Fibroblast of skin of abdomen (primary cell): ENCODE measurements at places on chromosomes 16 and 17.
A peak's percentile ranks its signal among the peaks of the same experiment; 100 is the strongest.

DNA sequence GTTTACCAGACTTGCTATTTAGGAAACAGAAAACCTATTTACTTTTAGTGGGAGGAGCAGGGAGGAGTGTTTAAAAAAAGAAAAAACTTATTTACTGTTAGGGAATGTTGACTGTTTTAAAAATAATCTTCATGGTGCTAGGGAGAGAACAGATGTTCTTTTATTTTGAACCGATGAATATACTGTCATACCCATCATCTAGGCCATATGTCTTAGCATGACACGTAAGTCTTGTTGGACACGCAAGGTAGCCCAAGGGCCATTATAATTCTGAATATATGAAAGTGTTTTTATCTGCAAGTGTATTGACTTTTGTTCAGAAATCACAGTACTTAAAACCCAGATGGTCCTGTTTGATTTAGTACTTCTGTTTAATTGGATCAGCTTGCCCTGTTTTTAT lies 11.6 kb downstream of the WIPF2 start:
- DNase-seq: no peak

DNA sequence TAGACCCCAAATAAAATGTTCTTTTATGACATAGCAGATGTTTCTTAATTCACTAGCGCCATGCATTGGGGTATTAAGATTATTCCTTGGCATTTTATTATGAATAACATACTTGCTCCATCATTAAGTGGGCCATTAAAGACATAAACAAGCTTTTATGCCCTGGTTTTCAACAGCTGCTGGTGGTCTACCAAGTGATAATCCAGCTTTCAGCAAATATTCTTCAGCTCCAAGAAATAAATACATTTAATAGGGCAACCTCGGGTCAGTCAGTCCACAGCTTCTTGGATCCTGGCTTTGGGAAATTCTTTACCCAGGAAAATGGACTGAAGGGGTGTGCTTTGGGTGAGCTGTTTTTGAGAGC lies 217.3 kb upstream of the IRX3 start:
- DNase-seq: peak; percentile 12

DNA sequence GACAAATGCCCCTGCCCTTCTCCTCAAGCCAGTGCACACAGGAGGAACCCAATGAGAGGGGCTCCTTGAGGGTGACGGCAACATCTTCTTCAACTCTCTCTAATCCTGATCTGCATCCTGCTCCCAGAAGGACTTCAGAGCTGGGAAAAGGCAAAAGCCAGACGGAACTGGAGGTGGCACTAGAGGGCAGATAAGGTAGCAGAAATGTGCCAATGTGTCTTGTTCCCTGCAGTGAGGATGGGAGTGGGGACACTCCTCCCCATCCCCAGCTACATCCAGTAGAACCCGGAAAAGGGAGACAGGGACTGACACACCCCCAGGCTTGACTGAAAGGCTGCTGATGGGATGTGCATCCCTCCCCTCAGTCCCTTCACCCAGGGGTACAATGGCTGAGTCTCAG lies 28.5 kb downstream of the SRCIN1 start:
- DNase-seq: no peak

DNA sequence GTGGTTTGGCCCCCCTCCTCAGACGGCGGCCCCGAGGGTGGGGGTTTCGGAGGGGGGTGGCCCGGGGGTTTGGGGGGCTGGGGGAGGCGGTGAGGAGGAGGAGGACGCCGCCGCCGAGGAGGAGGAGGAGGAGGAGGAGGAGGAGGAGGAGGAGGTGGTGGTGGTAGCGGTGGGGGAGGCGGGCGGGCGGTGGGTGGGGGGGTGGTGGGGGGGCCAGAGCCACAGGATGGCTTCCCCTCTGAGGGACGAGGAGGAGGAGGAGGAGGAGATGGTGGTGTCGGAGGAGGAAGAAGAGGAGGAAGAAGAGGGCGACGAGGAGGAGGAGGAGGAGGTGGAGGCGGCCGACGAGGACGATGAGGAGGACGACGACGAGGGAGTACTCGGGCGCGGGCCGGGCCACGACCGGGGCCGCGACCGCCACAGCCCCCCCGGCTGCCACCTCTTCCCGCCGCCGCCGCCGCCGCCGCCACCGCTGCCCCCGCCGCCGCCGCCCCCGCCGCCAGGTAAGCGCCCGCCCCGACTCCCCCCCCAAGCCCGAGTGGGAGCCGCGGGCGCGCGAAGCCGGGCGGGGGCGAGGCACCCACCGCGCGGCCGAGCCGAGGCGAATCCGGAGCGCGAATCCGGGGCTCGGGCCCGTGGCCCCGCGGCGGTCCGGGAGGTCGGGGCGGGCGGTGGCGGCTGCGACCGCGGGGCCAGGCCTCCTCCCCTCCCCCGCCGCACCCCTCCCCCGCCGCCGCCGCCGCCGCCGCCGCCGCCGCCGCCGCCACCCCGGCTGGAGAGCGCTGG lies 3.8 kb upstream of the CHD3 start:
- peak; percentile 33 for DNase-seq

DNA sequence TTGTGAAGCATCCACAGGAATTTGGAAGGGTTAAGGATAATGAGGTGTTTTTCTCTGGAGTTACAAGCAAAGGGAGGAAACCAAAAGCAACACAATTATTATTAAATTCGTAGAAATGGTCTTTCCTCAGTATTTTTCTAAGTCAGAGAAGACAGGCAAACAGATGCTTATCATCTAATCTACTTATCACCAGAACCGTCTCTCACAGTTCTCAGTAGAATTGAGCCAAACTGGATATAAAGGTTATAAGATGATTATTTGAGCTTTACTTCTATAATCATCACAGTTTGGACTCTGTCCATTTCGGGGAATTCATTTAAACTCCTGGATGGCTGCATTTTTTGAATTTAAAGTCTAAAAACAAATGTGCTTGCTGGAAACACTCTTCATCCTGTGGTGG lies 245.0 kb downstream of the KCNJ2 start:
- no peak for DNase-seq

DNA sequence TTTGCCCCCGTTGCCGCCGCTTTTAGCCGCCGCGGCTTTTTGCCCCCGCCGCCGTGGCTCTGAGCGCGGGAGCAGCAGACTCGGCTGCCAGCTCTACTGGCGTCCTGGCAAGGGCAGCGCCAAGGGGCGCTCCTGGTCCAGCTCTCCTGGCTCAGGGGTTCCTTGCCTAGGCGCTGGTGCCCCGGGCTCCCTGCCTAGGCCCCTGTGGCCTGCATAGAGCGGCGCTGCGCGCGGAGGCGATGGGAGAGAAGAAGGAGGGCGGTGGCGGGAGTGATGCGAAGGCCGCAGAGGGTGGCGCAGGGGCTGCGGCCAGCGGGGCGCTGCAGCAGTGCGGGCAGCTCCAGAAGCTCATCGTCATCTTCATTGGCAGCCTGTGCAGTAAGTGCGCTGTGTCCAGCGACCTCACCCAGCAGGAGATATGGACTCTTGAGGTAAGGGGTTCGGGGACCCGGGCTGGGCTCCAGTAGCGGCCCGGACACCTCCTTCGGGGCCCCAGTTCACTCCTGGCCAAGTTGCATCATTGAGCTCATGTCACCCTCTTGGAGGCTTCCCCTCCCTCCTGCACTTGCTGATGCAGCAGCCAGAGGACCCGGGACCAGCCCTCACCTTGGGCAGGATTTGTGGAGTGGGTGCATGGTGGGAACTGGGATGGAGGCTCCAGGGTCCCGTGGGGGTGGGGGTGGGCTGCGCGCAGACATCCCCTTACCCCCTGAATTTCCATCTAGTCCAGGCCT lies 1344.4 kb downstream of the TP53TG3F start:
- DNase-seq: no peak

DNA sequence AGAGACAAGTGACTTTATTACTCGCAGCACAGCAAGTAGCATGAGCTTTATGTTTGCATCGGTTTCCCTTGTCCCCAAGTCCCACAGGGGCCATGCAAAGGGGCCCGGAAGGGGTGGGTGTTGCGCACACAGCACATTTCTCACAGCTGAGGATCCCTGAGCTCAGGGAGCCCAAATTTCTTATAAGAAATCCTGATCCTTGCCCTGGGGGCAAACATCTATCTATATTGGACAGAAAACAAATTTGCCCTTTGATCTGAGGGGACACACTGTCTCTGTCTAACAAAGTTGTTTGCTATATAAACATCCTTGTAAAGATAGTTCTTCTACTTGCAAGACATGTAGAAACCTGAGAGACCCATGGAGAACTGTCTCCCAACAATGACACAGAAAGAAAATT lies 35.7 kb upstream of the MEAK7 start:
- DNase-seq: no peak

DNA sequence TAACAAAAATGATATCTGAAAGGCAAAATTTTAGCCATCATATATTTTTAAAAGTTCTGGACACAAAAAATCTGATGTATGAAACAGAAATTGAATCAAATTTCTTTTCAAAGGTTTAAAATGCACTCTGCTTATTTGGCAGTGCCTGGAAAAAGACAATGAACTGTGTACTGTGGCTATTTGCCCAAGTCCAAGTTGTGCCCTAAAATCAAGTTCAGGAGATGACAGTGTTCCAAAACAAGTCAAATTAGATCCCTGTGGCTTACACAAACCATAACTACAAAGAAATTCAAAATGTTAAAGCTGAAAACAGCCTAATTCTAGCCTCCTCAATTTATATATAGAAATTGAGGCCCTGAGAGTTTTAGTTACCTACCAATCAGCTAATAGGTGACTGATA lies 25.6 kb downstream of the CMC2 start:
- DNase-seq: no peak

- no peak for DNase-seq
Measured at GRCh38 chr16:17343728-17344127, 127.0 kb downstream of the XYLT1 start.

- no peak for DNase-seq
Measured at GRCh38 chr17:16107165-16107770, 107.6 kb downstream of the TTC19 start.

- DNase-seq: no peak
Measured at GRCh38 chr17:4389079-4389478, 22.6 kb upstream of the UBE2G1 start.

GRCh38 chr16:23433261-23433920 lies 19.6 kb downstream of the COG7 start:
- no peak for DNase-seq

DNA sequence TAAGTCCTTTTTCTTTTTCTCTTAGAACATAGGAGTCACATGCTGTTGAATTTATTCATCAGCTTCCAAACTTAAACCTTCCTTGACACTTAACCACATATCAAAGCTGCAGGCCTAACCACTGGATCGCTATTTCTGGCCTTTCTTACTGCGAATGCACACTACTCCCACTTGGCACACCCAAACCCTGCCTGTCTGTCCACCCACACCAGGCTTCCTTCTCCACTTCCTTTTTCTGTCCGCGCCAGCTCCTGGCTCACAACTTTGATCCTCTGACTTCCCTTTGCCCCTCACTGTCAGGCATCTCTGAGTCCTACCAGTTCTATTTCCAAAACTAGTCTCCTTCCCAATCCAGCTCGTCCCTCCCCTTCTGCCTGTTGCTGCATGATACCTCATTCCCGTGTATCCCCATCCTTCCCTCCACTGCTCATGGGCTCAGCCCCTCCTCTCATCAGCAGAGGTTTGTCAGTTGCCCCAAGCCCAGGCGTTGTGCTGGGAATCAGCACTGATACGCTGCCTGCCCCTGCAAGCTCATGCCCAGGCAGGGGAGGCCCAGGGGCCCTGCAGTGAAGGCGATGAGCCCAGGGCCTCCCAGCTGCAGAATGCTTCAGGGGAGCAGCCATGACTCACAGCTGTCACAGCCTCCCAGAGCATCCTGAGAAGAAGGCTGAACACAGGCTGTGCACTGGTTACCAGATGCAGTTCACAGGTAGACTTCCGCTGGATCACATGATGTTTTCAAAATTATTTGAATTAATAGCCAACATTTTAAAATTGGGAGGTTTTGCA lies 179.8 kb downstream of the KATNIP start:
- no peak for DNase-seq

DNA sequence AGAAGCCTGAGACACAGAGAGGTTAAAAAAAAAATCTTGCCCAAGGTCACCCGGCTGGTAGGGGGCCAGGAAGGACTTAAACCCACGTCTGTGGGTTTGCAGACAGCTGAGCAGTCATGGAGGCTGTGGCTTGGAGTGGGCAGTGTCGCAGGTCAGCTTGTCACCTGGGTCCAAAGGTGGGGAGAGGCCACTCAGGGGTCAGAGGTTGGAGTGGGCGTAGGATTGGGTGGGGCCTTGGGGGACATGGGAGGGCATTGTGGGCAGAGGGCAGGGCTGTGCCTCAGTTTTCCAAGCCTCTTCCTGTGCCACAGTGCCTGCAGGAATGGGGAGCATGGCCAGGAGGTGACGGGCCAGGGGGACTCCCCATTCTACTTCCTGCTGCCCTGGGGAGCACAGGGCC lies 2.0 kb upstream of the NDRG4 start:
- DNase-seq: no peak

DNA sequence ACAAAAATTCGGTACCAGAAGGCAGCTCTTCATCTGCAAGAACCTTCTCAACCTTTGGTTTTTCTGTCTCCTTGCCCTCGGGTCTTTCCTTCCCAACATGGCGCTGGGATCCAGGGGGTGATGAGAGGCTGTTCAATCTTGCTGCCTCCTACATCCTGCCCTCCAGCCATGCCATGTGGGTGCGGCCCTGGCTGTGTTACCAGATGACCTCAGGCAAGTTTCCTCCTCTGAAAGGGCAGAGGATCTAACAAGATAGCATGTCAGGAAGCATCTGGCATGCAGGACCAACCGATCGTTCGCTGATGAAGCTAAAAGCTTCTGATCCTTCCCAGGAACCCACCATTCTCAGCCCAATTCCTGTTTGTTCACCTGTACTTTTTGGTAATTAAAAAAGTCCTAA lies 36.8 kb upstream of the BCAR1 start:
- no peak for DNase-seq

GRCh38 chr17:19270704-19271611 lies 33.8 kb downstream of the EPN2 start:
- no peak for DNase-seq

GRCh38 chr16:988471-989353 lies 7.1 kb downstream of the SOX8 start:
- DNase-seq: no peak

- no peak for DNase-seq
Measured at GRCh38 chr17:6780886-6781285, 4.9 kb downstream of the FBXO39 start.

- no peak for DNase-seq
Measured at GRCh38 chr17:48330421-48330820, 99.6 kb downstream of the SKAP1 start.

GRCh38 chr17:76701471-76701967 lies 9.2 kb downstream of the MXRA7 start:
- DNase-seq: no peak

GRCh38 chr16:75263291-75263962 lies 12.0 kb upstream of the BCAR1 start:
- no peak for DNase-seq

- peak; percentile 48 for DNase-seq
Measured at GRCh38 chr16:68396481-68396880, 51.8 kb downstream of the SMPD3 start.

GRCh38 chr16:57536306-57537193 lies at the start of gene CCDC102A:
CCDC102A (minus strand) TSS chr16:57536571; CDS start chr16:57529177, 7,394 bp downstream.
- peak; percentile 39 for DNase-seq
